Kidney epithelial cell (primary cell): ENCODE measurements at places on chromosomes 7 and 10.

GRCh38 chr10:9901971-9902370 lies 1115.7 kb upstream of the CELF2 start:
- DNase-seq, result no peak

DNA sequence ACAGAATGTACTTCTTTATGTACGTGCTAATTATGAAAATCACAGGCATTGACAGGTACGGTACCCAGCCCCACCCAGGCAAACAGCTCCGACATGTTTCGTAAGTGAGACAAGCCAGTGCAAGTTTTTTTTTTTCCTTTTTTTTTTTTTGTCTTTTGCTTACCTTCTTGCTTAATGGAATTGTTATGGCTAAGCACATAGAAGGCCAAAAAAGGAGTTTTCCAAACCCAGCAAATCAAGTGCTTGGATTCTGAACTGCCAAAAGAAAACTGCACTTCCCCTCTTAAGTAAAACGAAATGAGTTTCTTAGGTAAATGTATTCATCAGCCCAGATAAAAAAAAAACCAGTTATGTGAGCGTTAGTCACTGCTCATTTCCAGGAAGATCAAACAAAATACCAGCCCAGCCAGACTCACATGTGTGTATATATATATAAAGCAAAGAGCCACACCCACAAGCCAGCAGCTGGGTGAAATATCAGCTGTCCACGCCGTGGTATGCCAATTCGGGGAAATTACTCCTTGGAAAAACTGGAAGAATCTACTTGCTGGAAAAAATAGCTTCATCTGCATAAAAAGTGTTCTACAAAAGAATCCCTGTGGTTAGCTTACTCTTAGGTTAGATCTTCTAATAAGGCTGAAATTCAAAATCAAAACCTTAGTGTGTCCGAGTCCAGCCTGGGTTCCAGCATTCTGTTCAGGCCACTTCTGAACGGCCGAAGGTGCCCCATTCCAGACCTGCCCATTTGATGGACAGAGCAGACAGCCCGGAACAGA lies 8.0 kb downstream of the KLF6 start:
- no peak for DNase-seq

DNA sequence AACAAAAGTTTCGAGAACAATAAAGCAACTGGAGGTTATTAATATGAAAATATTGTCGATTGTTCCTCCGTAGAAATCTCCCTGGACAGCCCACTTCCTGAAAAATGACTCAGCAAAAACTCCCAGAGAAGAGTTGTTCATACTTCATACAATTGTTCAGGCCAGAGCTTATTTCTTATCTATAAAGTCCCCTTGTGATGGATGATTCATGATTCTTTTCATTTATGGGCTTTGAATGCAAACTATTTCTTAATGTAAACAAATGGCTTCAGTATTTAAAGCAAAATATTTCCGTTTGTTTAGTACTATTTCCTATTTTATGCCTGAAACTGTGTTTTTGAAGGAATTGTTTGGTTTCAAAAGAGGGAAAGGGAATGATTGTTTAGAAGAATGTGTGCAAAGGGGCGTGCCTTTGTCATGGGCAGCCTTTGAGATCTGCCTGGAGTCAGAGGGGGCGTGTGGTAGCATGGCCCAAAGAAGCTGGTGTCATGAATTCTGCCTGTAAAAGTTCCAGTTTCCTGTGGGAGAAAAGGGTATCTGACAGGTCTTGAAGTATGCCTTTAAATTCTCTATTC lies 26.2 kb upstream of the EXOC6 start:
- no peak for DNase-seq

GRCh38 chr7:84073186-84073875 lies 121.3 kb downstream of the SEMA3A start:
- no peak for DNase-seq
